Stomach (tissue), 19 donors: ENCODE measurements at places on chromosomes 13 and 19.

DNA sequence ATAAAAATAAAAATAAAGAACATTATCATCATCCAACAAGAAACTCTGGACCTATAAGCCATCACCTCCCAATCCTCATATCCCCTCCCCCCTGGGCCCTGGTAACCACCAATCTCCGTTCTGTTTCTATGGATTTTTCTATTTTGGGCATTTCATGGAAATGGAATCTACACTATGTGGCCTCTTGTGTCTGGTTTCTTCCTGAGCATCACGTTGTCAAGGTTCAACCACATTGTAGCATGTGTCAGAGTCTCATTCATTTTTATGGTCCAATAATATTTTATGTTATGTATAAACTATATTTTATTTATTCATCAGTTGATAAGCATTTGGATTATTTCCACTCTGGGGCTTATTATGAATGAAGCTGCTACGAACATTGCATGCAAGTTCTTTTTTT lies 26.9 kb downstream of the SULT2B1 start:
- no peak overlapping the region for H3K4me3 ChIP-seq
- H3K36me3 ChIP-seq = no peaks in the 10 kb centered on the region
- peaks cover 14% of the 10 kb centered on the region for H3K4me1 ChIP-seq
- no peaks in the 10 kb centered on the region for H3K27me3 ChIP-seq

GRCh38 chr13:27375686-27376326 lies 48.6 kb upstream of the GTF3A start:
- H3K4me3 ChIP-seq = no peak overlapping the region
- peak; percentile 70 for DNase-seq
- H3K4me1 ChIP-seq = peaks cover 43% of the 10 kb centered on the region
- H3K36me3 ChIP-seq = no peaks in the 10 kb centered on the region

- no peaks in the 10 kb centered on the region for H3K36me3 ChIP-seq
- H3K27ac ChIP-seq = no peak overlapping the region
- no peak overlapping the region for H3K4me3 ChIP-seq
- H3K4me1 ChIP-seq = no peaks in the 10 kb centered on the region
- peak; percentile 28 for DNase-seq
- H3K27me3 ChIP-seq = no peaks in the 10 kb centered on the region
These were observed 26.6 kb downstream of the CBY2 start for GRCh38 chr13:45728759-45729158.

DNA sequence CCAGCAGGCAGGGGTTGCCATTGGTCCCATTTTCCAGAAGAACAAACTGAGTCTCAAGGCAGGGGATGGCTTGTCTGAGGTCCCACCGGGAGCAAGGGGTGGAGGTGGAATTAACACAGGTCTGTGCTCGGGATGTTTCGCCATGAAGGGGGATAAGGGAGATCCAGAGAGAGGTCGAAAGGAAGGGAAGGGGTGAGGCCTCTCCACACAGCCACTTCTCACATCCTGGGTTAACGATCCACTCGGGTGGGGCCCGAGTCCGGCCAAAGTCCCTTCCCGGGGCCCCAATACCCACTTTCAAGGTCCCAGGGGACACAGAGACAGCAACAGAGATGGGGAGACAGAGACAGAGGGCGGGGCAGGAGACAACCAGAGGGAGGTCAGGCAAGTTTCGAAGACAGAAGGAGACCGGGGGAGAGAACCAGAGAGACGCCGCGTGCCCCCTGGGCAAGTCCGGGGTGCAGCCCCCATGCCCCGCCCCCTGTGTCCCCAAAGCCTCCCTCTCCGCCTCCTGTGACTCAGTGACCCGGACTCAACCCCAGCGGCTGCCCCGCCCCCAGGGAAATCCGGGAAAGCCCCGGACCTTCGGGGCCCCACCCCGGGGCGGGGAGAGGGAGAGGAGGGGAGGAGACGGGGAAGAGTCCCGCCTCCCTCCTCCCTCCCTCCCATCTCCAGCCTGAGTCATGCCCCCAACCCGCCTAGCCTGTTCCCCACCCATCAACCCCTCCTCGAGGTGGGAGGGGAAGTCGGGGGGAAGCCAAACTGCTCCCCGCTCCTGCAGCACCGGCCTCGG lies 1.4 kb upstream of the BCL3 start:
- H3K27me3 ChIP-seq = no peaks in the 10 kb centered on the region
- H3K4me1 ChIP-seq = peaks cover 81% of the 10 kb centered on the region
- peaks cover 18% of the 10 kb centered on the region for H3K36me3 ChIP-seq
- H3K4me3 ChIP-seq = peak overlapping the region; percentile 78
- peak overlapping the region; percentile 94 for H3K27ac ChIP-seq

DNA sequence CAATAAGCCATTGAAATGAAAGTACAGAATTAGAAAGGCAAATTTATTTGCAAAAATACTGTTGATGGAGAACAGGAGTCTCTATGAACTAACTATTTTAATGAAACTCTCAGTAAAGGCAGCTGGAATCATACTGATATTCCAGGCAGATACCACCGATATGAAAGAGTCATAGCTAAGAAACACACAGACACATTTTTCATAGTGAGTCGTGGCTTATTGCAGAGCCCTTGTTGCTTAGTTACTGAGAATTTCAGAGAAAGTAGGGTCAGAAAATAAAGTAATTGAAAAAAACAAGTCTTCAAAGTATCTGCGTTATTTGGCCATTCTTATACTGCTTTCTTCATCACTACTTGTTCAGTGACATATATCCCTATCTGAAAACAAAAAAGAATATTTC lies 1890.9 kb downstream of the PCDH9 start:
- H3K36me3 ChIP-seq = no peaks in the 10 kb centered on the region
- no peaks in the 10 kb centered on the region for H3K27me3 ChIP-seq
- no peak overlapping the region for H3K27ac ChIP-seq

- DNase-seq = peak; percentile 49
- H3K4me1 ChIP-seq = no peaks in the 10 kb centered on the region
- H3K27ac ChIP-seq = no peak overlapping the region
- H3K36me3 ChIP-seq = peaks cover 8% of the 10 kb centered on the region
- no peaks in the 10 kb centered on the region for H3K27me3 ChIP-seq
- H3K4me3 ChIP-seq = no peak overlapping the region
These were observed 36.4 kb downstream of the CRYL1 start for GRCh38 chr13:20489185-20489820.

- peak overlapping the region; percentile 69 for H3K27ac ChIP-seq
- H3K4me1 ChIP-seq = peaks cover 51% of the 10 kb centered on the region
- DNase-seq = no peak
- H3K4me3 ChIP-seq = no peak overlapping the region
These were observed 111.9 kb downstream of the COL4A2 start for GRCh38 chr13:110418944-110419343.

DNA sequence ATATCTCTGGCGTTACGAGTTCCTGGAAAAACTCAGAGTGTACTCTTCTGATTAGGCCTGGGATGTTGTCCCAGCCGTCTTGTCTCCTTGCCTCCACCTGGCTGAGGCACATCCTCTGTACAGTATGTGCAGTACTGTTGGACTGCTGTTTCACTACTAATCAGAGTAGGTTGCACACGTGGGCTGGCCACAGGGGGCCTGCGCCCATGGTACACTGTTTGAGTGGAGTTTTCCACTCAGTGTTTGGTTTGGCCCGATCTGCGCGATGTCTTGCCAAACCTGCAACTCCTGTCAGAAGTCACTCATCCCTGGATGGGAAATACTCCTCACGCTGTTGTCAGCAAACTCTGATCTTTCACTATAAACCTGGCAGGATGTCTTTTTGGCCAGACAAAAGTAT lies 189.6 kb upstream of the CSNK1A1L start:
- H3K27me3 ChIP-seq = no peaks in the 10 kb centered on the region
- no peaks in the 10 kb centered on the region for H3K4me1 ChIP-seq
- peak overlapping the region; percentile 15 for H3K27ac ChIP-seq
- peak; percentile 15 for DNase-seq

DNA sequence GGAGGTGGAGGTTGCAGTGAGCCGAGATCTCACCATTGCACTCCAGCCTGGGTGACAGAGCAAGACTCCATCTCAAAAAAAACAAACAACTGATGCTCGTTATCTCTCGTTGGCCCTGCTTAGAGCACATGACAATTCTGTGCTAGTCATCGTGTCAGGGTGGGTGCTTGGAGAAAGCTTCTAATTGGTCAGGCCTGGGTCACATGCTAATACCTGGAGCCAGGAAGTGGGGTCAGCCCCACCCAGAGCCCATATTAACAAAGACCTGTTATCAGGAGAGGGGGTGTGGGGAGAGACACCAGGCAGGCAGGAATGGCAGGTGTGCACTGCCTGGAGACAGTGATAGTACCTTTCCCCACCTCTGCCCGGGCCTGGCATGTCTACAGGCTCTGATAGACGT lies 84.9 kb downstream of the DPF1 start:
- H3K27ac ChIP-seq = no peak overlapping the region
- H3K4me1 ChIP-seq = no peaks in the 10 kb centered on the region
- H3K27me3 ChIP-seq = no peaks in the 10 kb centered on the region
- DNase-seq = no peak
- no peak overlapping the region for H3K4me3 ChIP-seq

- no peak for DNase-seq
- no peak overlapping the region for H3K27ac ChIP-seq
- peaks cover 7% of the 10 kb centered on the region for H3K27me3 ChIP-seq
- H3K4me1 ChIP-seq = peaks cover 9% of the 10 kb centered on the region
- H3K4me3 ChIP-seq = no peak overlapping the region
- peaks cover 3% of the 10 kb centered on the region for H3K36me3 ChIP-seq
These were observed 22.0 kb downstream of the NOTCH3 start for GRCh38 chr19:15178629-15179308.

GRCh38 chr13:20796791-20797508 lies 23.2 kb upstream of the EEF1AKMT1 start:
- no peak overlapping the region for H3K4me3 ChIP-seq
- no peak for DNase-seq
- no peak overlapping the region for H3K27ac ChIP-seq
- H3K36me3 ChIP-seq = peaks cover 12% of the 10 kb centered on the region

DNA sequence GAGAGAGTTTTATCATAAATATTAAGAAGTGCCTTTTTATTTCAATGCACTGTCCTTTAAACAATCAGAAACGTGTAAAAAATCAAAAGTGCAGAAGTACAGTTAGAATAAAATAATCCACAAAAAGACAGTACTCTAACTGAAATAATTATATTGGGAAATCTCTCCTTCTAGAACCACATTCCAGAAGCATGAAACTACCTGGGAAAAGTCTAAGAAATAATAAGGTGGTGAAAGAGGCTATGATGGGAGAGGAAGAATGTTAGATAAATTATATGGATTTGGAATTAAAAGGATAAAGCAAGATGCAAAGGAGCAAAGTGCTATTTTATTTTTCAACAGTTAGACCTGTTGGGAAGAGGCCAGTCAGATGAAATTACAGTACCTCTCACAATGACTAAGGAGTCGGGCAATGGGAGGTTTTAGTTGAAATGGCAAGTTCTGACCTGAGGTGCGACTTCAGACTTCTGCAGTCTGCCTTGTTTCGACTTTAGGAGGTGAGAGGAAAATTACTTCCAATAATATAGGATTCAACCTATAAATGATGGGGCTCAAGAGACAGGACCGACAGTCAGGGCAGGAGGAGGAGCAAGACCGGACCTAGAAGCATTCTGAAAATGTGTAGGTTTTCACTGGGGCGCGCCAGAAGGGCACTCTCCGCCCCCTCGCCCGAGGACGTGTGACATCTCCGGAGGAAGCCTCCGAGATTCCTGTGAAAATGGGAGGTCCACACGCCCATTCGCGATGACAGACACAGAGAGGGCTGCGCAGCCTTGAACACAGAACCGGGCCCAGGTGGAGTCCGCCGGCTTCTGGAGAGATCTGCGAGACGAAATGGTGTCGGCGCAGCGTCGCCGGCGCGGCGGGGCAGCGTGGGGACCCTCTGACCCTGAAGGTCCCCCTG lies 717 bp downstream of the SPRYD7 start:
- H3K4me3 ChIP-seq = peak overlapping the region; percentile 76
- H3K36me3 ChIP-seq = peaks cover under 1% of the 10 kb centered on the region
- H3K27ac ChIP-seq = peak overlapping the region; percentile 92
- DNase-seq = no peak
- H3K27me3 ChIP-seq = no peaks in the 10 kb centered on the region
- peaks cover 15% of the 10 kb centered on the region for H3K4me1 ChIP-seq

GRCh38 chr19:10404888-10405820 lies 1.8 kb upstream of the CDC37 start:
- H3K4me1 ChIP-seq = peaks cover 72% of the 10 kb centered on the region
- peak; percentile 35 for DNase-seq
- H3K27ac ChIP-seq = no peak overlapping the region
- no peaks in the 10 kb centered on the region for H3K36me3 ChIP-seq

DNA sequence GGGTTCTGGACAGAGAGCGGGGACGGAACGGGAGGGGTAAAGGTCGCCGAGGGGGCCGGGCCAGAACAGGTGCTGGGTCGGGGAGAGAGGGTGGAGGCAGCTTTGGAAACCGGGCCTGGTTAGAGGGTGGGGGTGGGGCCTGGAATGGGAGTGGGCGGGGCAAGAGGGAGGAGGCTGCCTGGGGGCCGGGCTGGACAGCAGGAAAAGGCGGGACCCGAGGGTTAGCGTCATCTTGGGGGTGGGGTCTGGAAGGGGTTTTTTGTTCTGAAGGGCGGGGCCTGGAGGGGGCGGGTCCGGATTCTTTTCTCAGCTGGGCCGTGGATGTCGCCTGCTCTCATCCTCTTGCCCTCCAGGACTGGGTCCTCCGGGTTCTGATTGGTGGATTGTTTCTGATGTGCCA lies 4.3 kb upstream of the ZNF813 start:
- DNase-seq = no peak
- H3K4me1 ChIP-seq = peaks cover 5% of the 10 kb centered on the region
- H3K27me3 ChIP-seq = peaks cover 21% of the 10 kb centered on the region
- H3K4me3 ChIP-seq = no peak overlapping the region
- no peak overlapping the region for H3K27ac ChIP-seq

- peaks cover 42% of the 10 kb centered on the region for H3K4me1 ChIP-seq
- H3K27ac ChIP-seq = no peak overlapping the region
- H3K36me3 ChIP-seq = peaks cover 9% of the 10 kb centered on the region
- peaks cover 75% of the 10 kb centered on the region for H3K27me3 ChIP-seq
- DNase-seq = no peak
These were observed 2.4 kb upstream of the APC2 start for GRCh38 chr19:1447504-1447903.

DNA sequence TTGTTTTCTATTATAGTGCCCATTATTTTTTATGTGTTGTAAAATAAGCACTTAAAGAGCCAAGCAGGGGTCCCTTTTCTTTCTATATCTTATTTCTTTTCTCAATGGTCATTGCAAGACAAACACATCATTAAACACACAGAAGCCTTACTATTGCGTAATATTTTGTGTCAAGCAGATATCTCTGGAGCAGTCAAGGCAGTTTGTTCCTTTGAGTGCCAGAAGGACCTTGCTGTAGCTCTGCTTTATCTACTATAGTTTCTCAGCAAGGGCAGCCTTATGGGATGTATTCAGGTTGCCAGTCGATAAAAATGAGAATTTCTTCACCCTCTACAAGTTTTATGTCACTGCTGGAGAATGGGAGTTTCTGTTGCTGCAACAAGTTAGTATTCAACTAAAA lies 319.3 kb downstream of the TDRD3 start:
- H3K36me3 ChIP-seq = no peaks in the 10 kb centered on the region
- no peaks in the 10 kb centered on the region for H3K4me1 ChIP-seq
- no peaks in the 10 kb centered on the region for H3K27me3 ChIP-seq
- no peak for DNase-seq
- H3K4me3 ChIP-seq = no peak overlapping the region

DNA sequence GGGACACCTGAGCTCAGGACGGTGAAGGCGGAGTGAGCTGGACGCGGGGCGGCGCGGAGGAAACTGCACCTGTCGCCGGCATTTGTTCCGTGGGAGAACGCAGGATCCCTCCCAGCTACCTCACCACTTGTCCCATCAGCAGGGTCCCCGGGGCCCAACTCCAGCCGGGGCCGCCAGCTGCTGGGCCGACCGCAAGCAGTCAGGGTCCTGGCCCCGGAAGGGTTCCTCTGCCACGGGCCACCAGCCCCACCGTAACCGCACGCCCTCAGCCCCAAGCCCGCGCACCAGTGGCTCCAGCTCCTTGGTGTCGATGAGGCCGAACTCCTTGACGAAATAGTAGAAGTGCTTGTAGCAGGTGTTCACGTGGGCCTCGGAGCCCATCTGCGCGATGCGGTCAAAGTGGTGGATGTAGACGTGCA lies 19.6 kb downstream of the MOB3A start:
- no peaks in the 10 kb centered on the region for H3K4me1 ChIP-seq
- no peak overlapping the region for H3K4me3 ChIP-seq
- H3K27me3 ChIP-seq = no peaks in the 10 kb centered on the region
- no peak overlapping the region for H3K27ac ChIP-seq
